ENCODE measurements at places on chromosomes 12 and 14.

GRCh38 chr12:131720921-131721320 lies 10.0 kb downstream of the SFSWAP start:
- no peak for DNase-seq

DNA sequence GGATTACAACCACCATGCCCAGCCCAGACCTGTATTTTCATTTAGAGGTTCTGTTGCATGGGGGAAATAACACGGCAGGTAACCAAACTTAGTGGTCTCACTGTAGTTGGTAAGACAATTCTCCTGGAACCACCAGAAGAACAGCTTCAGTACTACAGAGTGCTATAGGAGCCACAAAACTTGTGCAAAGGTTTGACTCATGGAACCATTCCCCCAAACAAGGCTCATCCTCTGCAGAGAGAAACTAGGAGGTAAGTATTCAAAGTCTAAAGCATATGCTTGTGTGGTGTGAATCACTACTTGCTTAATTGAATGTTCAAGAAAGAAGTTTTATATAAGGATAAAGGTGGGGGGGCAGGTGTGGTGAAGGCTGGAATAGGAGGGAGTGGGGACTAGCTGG lies 58.7 kb downstream of the GNS start:
- no peak for DNase-seq

DNA sequence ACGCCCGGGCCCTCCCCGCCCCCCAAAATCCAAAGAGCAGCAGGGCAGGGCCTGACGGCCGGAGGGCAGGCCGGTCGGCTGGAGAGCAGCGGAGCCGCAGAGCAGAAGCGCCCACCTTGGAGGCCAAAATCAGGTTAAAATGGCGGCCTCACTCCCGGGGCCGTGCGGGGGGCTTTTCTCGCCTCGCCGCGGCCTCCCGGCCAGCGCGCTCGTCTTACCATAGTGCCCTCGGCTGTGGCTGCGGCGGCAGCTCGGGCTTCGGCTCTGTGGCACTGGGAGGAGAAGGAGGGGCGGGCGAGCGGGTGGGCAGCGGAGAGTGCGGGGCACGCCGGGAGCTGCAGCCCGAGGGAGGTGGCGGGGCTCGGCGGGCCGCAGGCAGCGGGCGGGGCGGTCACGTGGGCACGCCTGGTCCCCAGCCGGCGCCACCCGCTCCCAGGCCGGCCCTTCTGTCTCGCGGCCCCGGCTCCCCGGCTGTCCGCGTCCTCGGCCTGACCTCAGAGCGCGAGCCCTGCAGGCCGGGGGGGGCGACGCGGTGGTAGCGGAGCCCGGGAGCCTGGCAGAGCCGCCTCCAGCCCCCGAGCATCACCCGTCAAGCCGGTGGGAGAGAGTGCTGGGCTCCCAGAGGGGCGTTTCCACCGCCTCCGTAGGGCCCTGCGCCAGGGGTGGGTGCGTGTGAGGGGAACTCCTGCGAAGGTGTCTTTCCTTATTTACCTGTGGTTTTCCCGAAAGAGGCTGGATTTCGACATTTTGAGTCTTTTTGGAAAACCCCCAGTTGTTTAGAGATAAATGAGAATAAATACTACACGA lies at the start of gene CFL2:
Gene CFL2, minus strand, starts transcription at position 274 of the 807 bp plus-strand sequence. Its CDS starts 53 bp downstream, at position 221.
- peak; percentile 54 for DNase-seq

GRCh38 chr12:16300122-16300521 lies 22.6 kb upstream of the SLC15A5 start:
- DNase-seq: no peak

DNA sequence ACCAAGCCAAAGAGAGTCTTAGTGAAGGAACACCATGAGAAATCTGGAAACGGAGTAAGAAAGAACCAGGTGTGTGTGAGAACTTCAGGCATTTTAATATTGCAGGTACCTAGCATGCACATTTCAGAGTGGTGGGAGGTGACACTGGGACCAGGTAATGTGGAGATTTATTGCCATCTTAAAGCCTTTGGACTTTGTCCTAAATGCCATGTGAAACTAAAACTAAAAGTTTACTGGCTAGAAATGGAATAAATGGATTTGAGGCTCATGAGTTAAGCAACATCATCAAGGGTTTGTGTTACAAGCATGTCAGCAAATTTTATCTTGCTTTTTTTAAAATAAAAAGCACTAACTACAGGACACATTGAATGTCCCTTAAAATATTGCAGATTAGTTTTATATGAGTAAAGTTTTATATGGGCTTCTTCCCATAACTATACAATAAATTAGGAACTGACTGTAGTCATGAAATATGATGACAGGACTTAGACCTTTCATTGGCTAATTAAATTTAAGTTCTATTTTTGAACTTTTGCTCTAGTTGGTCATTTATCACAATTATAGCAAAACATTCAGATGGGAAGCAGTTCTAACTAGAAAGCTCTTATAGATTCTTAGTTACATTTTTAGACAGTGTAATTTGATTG lies 721.1 kb upstream of the NOVA1 start:
- DNase-seq: no peak

- DNase-seq: no peak
Measured at GRCh38 chr12:45585522-45586230, 143.8 kb upstream of the ARID2 start.

DNA sequence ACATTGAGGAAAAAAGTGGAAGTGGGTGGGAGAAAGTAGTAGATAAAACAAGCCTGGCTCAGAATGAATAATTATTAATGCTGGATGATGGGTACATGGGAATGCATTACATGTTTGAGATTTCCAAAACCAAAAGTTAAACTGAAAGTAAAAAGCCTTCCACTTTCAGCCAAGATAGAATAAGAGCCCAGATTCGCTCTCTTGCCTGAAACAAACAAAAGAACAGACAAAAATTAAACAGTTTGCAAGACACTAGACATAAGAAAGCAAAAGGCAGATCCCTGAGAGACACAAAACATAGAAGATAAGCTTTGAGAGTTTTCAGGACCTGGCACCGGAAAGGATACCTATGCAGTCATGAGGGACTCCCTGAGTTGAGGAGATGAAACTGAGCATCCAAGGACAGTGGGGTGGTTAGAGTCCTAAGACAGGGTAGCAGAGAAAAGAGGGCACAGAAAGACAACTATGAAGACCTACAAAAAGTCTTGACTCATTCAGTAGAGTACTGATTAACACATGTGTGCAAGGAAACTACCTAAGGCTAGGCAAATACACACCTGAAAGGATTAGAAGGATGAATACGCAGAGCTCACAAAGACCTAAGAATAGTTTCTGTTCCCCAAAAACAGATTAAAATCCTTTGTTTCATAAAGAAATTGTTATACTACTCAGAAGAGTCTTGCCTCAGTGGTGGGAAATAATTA lies 54.1 kb downstream of the CEP83 start:
- DNase-seq: no peak

- DNase-seq: no peak
Measured at GRCh38 chr14:105294142-105294597, 6.6 kb downstream of the BRF1 start.

GRCh38 chr12:122133192-122133950 lies 40.6 kb downstream of the IL31 start:
- no peak for DNase-seq

DNA sequence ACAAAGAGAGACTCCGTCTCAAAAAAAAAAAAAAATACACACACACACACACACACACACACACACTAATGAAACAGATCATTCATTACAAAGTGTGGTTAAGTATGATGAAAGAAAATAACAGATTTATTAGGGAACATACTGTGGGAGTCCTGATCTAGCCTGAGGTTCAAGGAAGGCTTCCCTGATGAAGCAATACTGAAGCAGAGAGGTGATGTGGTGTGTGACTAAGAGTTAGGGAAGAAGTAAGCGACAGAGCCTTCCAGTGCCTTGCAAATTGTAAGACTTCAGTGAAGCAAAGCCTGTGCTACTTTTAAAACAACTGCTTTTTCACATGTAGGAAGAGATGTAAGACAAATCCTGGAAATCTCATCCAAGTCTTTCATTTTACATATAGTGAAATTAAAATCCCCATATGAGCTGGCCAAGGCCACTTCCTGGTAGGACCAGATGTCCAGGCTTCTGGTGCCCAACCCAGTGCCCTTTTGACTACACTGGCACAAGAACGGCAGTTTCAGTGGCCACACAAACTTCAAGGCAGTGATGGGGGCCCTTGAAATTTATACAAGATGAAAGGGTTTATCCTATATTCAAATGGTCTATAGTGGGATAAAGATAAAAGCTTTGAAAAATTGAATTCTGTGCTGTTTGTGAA lies 86.2 kb downstream of the STON2 start:
- DNase-seq: no peak

- DNase-seq: peak; percentile 76
Measured at GRCh38 chr14:22333422-22334274, 255.4 kb downstream of the DAD1 start.

DNA sequence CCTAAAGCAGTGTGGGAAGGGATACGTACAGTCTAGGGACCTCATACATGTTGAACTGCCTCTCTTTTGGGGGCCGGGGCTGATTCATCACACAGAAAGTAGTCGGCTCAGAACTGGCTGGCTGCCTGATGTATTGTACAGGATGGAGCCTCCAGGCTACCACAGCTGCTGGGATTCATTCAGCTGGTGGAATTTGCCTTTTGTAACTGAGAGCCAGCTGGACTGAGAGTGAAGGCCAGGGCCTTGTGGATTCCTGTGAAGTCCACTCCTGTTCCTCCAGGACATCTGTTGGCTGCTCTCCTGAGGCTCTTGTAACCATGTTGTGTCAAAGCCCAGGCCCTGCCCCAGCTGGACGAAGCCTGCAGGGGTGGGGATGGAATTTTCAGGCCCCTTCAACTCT lies 116.3 kb upstream of the PRICKLE1 start:
- no peak for DNase-seq

- DNase-seq: no peak
Measured at GRCh38 chr12:43362910-43363694, 188.9 kb downstream of the ADAMTS20 start.

- DNase-seq: no peak
Measured at GRCh38 chr14:52060080-52060479, 8.8 kb downstream of the NID2 start.

GRCh38 chr12:95074766-95075165 lies 1.3 kb upstream of the NR2C1 start:
- no peak for DNase-seq

DNA sequence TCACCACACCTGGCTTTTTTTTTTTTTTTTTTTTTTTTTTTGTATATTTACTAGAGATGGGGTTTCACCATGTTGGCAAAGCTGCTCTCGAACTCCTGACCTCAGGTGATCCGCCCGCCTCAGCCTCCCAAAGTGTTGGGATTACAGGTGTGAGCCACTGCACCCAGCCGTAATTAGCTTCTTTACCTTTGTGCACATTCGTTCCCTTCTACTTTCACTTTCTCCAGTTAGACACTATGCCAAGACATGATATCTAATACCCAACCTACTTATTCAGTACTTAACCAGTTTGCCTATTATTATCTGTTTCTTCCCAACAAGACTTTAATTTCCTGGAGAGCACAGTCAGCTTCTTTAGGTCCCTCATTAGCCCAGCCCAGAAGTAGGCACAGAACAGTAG lies 5.3 kb downstream of the STYK1 start:
- DNase-seq: no peak

- no peak for DNase-seq
Measured at GRCh38 chr12:105658389-105658788, 327.9 kb downstream of the C12orf75 start.

DNA sequence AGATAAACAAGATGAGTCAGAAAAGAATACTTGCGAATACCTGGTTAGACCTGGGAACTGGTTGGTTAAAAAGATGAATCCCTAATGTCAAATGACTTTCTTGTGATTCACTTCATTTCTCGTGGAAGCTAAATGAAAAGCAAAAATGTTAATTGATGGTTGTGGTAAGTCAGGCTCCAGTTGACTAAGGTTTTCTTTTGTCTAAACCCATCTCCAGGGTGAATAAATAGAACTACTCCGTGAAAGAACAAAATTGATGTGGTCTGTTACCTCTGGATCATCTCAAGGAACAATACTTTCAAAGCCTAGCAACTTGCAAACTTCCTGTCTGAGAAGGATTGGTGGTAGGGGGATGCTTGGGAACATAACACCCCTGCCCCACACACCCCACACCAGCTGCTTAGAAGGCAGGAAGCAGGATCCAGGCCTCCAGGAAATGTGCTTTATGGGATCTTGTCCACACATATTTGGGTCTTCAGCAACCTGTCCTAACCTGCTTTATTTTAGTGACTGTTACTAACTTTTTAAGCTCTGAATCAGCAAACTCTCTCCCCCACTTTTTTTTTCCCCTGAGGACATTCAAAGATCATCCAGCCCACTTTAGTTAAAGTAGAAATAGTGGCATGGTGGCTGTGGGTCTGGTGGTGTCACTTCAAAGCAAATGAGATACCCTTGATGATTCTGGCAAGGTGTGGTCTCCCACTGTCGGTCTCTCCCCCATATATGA lies 60.4 kb upstream of the PTHLH start:
- DNase-seq: no peak

DNA sequence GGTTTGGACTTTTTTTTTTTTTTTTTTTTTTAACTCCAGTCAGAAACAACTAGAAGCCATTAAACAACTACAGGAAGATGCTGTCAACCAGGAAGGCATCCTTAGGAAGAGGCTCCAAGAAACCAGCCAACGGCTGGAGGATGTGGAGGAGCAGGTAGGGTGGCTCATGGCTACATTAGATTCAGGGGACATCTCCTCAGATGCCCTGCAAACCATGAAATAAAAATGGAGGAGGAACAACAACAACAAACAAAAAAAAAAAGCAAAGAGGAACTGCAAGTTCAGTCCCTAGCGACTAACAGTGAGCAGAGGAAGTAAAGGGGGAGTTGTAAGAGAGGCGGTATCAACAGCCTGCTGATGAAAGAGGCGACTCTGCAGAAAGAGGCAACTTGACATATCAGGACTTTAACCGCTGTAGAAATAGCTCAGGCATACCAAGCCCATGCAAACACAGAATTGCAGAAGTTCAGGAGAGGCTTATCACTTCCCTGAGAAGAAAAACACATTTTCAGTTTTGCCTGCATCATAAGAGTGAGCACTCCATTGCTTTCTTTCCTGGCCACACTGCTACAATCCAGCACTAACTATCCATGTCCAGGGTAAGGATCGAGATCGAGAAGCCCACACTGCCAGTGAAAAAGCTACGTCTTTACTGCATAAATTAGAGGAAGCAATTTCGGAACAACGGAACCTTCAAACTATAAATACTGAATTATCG lies 103.5 kb upstream of the BCAT1 start:
- DNase-seq: no peak

All from HT-29 (cell line).